ENCODE measurements at places on chromosomes 3 and 15.

- peaks cover 67% of the 10 kb centered on the region for H3K4me1 ChIP-seq
- no peak overlapping the region for H3K4me3 ChIP-seq
- H3K27ac ChIP-seq: no peak overlapping the region
- DNase-seq: no peak
- no peaks in the 10 kb centered on the region for H3K36me3 ChIP-seq
- no peaks in the 10 kb centered on the region for H3K27me3 ChIP-seq
These were observed 12.7 kb upstream of the OXSR1 start for GRCh38 chr3:38152609-38153008.

DNA sequence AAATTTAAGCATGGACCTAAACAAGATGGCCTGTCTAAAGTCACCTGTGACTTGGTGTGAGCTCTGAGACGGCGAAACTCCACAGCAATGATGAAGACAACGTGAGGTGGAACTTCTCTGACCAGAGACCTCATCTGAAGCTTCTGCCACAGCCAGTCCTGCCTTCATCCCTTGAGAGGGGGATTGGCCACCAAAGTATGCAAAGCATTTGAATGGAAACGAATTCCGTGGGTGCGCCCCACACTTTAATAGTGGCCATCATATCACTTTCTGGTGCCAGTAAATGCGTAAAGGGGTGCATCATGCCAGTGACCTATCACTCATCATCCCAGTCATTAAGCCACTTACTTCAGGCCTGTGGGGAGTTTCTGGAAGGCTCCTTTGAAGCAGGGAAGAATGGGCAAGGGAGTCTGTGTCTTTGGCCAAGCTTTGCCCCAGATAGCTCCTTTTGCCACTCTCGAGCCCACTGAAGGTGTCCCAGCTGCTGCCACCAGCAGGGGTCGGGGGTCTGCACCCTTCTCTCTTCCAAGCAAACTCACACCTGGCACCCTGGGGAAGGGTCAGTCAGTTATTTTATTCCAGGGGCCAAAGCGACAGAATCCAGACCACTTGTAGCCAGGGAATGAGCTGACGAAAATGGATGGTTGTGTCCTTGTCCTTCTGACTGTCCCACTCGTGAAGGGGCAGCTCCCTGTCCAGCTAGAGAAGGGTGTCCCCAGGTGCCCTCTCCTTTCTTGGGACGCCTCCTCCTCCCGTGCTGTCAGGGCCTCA lies 17.7 kb downstream of the MUC20 start:
- no peak overlapping the region for H3K27ac ChIP-seq
- H3K36me3 ChIP-seq: no peaks in the 10 kb centered on the region
- H3K4me1 ChIP-seq: no peaks in the 10 kb centered on the region
- H3K27me3 ChIP-seq: peaks cover 3% of the 10 kb centered on the region
- DNase-seq: no peak

GRCh38 chr3:107063351-107063750 lies 313.9 kb upstream of the CCDC54 start:
- peaks cover 16% of the 10 kb centered on the region for H3K27me3 ChIP-seq
- no peak for DNase-seq
- H3K27ac ChIP-seq: no peak overlapping the region
- H3K4me1 ChIP-seq: peaks cover 11% of the 10 kb centered on the region
- H3K4me3 ChIP-seq: no peak overlapping the region

- no peak for DNase-seq
- no peak overlapping the region for H3K4me3 ChIP-seq
- H3K27me3 ChIP-seq: peaks cover 4% of the 10 kb centered on the region
These were observed 309.7 kb downstream of the FGF12 start for GRCh38 chr3:192417559-192418055.

GRCh38 chr15:36029606-36030210 lies 483.7 kb upstream of the DPH6 start:
- H3K27ac ChIP-seq: no peak overlapping the region
- no peak for DNase-seq
- H3K36me3 ChIP-seq: no peaks in the 10 kb centered on the region
- H3K27me3 ChIP-seq: no peaks in the 10 kb centered on the region
